ENCODE measurements at places on chromosomes 5 and 9.
A peak's percentile ranks its signal among the peaks of the same experiment; 100 is the strongest.

- no peak for DNase-seq
Observed at GRCh38 chr9:27196383-27196782, 87.4 kb downstream of the TEK start.

- DNase-seq = no peak
Observed at GRCh38 chr9:79220666-79221065, 351.1 kb upstream of the TLE4 start.

DNA sequence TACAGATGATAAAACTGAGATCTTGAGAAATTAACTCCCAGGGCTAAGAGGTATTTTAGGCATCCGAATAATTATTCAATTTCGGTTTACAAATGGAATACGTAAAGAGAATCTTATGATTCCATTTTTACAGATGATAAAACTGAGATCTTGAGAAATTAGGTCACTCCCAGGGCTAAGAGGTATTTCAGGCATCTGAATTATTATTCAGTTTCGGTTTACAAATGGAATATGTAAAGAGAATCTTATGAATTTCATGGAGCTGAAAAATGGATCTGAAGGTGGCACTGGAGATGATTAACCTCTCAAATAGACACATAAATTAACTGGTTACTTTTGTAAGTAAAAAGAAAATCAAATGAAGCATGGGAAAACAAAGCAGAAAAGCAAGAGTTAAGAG lies 44.2 kb downstream of the FGF1 start:
- no peak for DNase-seq

DNA sequence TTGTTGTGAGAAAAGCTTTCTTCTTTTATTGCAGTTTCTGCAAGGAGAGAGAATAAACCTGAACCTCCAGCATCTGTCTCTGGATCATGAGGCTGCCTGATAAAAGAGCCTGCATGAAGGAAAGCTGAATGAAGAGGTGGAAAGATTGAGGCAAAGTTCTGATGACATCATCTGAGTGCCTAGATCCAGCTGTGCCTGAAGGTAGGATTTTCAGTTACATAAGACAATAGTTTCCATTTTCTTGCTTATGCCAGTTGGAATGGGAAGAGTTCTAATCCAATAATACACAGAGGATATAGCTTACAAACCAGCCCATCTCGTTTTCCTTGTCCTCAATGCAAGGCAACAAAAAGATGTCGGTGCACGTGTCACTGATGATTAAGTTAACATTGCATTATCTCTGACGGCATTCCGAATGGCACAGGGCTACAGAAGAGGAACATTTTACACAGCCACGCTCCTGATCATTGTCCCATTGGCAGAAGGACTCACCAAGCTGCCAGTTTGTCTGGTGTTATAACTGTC lies 105.5 kb upstream of the ERCC6L2 start:
- DNase-seq = no peak

DNA sequence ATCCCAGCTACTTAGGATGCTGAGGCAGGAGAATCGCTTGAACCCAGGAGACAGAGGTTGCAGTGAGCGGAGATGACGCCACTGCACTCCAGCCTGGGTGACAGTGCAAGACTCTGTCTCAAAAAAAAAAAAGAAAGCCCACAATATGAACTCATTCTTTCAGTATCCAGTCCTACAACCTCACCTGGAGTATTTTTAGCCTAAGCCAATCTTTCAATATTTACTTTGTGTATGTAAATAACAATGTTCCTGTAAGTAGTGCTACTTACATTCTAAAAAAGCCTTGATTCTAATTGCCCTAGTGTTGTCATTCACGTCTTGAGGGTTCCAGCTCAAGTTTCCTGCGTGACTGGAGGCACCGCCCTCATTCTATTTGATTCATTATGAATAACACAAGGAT lies 62.0 kb downstream of the BHMT start:
- DNase-seq = no peak

GRCh38 chr5:176381423-176381822 lies 7.0 kb downstream of the NOP16 start:
- DNase-seq = no peak

DNA sequence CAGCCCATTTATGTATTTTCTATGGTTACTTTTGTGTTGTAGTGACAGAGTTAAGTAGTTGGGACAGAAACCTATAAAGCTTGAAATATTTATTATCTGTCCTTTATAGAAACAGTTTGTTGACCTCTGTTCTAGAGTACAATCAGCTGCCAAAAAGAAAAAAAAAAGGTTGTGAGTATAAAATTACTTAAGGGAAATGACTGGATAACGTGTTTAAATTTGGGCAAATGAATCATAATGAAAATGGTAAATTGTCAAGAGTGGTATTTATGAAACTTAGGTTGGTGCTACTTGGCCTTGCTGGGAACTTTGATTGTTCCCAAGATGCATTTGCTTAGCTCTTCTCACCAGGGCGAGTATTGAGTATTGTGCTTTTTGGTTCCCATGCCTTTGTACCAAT lies 70.2 kb upstream of the IL6ST start:
- DNase-seq = no peak

GRCh38 chr5:130002876-130003275 lies 98.6 kb downstream of the CHSY3 start:
- DNase-seq = no peak

DNA sequence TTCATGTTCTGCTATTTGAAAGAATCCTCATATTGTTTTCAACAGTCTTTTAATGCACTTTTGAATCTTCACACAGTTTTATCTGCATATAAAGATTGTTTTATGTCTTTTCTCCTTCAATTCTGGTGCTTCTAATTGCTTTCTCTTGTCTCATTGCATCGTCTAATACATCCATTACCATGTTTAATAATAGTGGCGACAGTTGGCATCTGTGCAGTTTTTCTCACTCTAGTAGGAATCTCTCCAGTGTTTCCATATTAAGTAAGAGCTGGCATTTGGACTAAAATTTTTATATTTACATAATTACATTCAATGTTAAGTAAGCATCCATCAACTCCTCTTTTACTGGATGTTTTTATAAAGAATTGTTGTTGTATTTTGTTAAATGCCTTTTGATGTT lies 49.9 kb downstream of the ADCY2 start:
- no peak for DNase-seq

DNA sequence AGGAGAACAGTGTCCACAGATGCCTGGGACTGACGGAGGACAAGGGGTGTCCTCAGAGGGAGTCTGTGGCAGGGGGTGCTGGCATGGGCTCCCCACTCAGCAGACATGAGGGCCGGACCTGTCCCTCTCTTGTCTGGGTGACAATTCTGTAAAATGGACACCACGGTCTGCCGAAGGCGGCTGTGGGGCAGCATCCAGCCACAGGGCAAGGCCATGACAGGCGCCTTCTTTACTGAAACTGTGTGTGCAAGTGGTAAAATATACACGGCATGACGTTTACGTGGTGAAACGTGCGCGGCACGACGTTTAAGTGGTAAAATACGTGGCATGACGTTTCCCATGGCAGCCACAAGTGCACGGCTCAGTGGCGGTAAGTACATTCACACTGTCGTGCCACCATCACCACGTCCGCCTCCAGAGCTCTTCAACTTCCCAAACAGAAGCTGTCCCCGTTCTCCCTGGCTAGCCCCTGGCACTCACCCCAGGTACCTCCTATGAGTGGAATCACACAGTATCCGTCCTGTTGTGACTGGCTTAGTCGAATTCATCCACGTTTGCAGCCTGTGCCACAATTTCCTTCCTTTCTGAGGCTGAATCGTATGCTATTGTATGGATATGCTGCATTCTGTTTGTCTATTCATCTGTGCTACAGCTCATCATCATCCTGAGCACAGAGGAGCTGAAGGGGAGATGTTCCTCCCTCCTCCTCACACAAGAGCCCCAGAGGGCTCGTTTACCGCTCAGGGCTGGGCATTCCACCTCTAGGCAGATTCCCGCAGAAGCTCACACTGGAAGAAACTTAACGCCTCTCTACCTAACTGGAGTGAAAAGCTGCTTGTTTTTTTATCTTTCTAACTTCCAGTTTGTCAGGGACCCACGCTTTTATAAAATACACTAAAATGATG lies 52.5 kb downstream of the COL23A1 start:
- DNase-seq = no peak

DNA sequence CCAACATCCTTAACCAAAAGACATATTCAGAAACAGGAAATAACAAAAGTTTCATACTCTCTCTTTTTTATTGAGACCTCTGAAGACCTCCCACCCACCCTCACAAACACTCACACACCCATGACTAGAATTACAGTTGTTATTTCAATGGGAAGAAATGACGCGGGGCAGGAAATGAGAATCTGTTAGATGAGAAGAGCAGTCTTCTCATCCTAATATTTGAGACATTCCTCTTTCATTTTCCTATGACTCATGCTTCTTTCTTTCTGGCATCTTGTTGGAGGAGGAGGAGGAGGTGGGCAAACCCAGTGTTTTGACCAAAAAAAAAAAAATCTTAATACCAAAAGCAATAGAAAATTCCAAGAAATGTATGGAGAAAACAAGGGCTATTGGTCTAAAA lies 179.5 kb upstream of the TARS1 start:
- DNase-seq = no peak

DNA sequence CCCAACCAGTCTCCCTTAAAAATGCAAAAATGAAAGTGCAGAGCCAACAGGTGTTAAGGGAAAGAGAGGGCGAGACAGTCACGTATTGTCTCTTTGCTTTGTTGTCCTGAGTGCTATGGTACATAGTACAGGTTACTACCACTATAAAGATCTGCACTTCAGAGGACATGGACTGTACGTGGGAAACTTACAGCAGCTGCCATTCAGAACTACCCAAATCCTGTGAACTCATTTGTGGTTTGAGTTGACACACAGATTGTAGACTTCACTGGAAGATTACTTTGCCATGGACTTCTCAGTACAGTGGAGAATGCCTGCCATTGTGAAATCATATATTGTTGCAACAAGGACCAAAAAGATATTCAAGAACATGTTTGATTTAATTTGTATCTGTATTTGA lies 34.8 kb downstream of the FBXO38 start:
- DNase-seq = no peak

- peak; percentile 87 for DNase-seq
Observed at GRCh38 chr9:21813575-21814473, 11.4 kb downstream of the MTAP start.

- DNase-seq = no peak
Observed at GRCh38 chr9:85147046-85147640, 477.6 kb downstream of the NTRK2 start.

DNA sequence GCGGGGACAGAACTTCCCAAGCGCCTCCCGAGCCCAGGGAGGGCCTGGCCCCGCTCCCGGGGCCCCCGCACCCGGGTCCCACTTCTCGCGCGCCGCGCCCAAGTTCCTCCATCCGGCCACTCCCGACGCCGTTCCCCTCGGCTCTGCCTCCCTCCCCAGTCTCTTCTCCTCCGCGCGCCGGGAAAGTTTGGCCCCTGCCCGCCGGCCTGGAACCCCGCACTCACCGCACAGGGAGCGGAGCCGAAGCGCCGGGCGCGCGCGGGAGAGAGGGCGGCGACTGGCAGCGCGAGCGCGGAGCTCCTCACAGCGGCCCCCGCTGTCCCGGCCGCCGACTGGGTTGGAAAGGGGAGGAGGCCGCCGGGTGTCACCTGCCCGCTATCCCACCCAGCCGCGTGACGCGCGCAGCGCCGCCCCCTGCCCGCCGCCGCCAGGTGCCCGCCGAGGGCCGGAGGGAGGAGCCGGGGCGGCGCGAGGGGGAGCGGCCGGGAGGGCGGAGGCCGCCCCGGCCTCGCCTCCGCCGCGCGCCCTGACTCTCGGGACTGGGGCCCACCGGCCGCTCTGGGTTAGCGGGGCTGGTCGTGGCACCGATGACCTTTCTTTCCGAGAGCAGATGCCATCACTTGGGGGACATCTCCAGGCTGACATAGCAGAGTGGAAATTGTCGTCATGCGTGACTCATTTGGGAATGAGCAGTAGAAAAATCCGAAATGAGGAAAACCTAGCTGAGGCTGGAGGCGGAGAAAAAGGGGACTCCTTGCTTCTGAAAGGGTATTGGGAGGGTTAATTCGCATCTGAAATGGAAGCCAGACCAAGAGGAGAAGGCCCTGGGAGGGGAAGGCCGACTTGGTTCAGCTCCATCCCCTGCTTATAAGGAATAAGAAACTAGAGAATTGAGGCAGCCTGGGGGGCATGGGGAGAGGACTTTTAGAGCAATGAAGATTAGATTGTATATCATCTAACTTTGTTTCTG lies at the start of gene ELOVL7:
ELOVL7 (minus strand) TSS at position 334 of the 970 bp plus-strand sequence. CDS start 56,872 bp downstream, outside the sequence.
- DNase-seq = peak; percentile 20

- peak; percentile 88 for DNase-seq
Observed at GRCh38 chr9:132901858-132902831, 23.4 kb downstream of the SPACA9 start.

DNA sequence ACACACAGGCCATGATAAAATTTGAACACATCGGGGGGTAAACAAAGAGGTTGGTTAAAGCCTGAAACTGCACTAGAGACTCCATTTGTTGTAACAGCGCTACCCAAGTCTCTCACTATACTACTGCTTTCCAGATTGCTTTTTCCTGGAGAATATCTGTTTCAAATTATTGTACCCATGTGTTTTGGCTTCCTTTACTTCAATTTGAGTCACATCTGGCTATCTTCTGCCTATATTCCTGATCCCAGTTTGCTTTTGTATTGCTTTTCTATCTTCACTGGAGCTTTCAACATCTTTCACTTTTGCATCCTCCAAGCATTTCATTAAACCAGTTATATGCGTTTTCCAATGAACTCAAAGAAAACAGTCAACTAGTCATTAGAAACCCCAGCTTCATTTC lies 404.7 kb downstream of the MLLT3 start:
- DNase-seq = no peak

- DNase-seq = peak; percentile 87
Observed at GRCh38 chr5:172114875-172115422, 73.1 kb downstream of the STK10 start.

- no peak for DNase-seq
Observed at GRCh38 chr9:5667391-5667790, 38.5 kb downstream of the RIC1 start.

DNA sequence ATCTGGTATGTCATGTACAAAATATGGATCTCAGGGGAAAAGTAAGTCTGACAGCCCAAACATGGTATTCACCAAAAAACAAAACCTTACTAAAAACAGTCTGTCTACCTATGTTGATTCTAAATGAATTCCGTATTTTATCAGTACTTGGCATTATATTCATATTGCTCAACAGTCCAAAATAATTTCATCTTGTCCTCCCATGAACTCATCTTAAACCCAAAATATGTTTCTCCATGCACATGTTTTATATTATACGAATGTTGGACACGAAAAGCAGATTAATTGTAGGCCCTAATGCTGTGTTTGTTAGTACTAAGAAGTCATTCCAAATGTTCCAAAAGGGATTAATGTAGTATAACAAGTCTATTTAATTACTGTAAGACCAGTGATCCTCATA lies 20.1 kb downstream of the NFIB start:
- no peak for DNase-seq

GRCh38 chr5:78653681-78654366 lies 5.3 kb upstream of the LHFPL2 start:
- no peak for DNase-seq

DNA sequence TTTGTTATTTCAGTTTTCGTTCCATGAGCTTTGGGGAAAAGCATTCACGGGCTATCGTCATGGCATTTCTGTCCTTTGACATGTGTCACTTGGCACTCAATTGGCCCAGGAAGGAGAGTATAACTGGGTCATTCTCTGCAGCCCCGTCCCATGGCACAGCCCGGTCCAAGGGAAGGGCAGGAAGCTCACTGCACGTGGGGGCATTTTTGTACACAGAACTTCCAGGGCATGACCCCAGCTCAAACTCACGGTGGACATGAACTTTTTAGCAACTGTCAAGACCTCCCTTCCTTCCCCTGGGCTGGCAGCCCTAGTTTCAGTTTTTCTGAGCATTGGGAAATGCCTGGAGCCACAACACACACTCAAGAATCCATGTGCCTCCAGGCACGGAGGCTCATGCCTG lies 161.6 kb upstream of the PANK3 start:
- no peak for DNase-seq
